ENCODE measurements at places on chromosomes 16 and 17. TPM values are rescaled to one million over a fixed set of nuclear protein-coding genes. Genes with fewer than 3 reads are reported as not detected.

DNA sequence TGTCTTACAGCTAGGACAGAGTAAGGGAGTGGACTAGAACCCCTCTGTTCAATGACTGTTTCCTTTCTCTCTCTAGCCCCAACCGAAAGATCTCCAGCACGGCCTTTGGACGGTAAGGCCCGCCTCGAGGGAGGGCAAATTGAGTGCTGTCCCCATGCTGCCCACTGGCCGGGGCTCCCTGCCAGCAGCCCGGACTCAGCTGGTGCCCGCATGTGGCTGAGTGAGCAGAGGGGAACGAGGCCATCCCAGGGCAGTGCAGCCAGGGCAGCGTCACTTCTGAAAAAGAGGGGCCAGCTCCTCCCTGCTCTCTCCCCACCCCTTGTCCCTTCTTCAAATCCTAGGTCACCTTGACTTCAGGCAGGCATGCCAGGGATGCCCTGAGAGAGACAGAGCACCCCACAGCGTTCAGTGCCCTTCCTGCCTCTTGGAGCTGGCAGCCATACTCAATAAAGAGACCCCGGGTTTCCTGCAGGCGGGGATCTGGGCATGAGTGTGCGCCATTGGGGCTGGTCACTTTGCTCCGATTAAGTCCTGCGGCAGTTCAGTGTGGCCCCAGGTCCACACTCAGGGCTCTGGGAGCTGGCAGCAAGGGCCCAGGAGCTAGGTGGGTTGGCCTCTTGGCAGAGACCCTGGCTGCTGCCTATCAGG is 130.9 kb downstream of the RAB11FIP4 start:
- peaks cover 3% of the 10 kb centered on the region for H3K4me1 ChIP-seq
- H3K4me3 ChIP-seq = no peak overlapping the region
- peaks cover 19% of the 10 kb centered on the region for H3K36me3 ChIP-seq
- H3K27me3 ChIP-seq = no peaks in the 10 kb centered on the region
- no peak overlapping the region for H3K27ac ChIP-seq
- no peak for DNase-seq

DNA sequence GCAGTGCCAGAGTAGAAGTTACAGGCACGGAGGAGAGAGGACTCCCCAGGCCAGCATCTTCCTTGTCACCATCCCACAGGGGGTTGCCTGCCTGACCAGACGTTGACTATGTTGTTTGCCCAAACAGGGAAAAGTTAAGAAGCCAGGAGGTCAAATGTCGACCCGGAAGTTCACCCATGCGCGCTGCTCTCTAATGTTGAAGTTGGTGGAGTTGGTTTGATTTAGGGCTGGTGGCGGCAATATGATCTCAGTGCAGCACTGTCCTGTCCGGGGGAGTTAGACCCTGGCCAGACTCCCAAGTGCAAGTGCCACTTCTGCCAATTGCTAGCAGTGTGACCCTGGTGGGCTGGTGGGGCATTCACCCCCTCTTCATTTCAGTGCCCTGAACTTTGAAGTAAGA is 30.4 kb downstream of the RGS9 start:
- H3K36me3 ChIP-seq = no peaks in the 10 kb centered on the region
- no peak overlapping the region for H3K27ac ChIP-seq
- H3K4me1 ChIP-seq = peaks cover 9% of the 10 kb centered on the region

DNA sequence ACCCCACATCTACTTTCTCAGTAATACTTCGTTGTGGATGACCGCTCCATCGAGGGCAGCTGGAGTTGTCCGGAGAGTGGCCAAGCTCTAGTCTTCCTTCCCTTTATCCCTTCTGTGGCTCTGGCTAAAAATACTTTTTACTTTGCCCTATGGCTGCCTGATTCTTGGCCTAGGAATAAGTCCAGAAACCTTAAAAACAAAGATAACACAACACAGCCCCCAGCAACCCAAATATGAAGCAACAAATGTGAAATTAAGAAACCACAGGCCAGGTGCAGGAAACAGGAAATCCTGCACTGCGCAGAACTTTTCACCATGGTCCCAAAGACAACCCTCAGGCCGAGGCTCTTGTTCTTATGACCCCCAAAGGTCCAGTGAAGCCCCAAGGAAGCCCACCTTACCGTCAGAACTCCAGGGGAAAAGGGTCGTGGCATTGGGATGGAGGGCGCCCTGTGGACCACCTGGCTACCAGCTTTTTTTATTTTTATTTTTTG is 26.0 kb downstream of the TK2 start:
- H3K4me1 ChIP-seq = peaks cover 64% of the 10 kb centered on the region
- H3K27ac ChIP-seq = peak overlapping the region; percentile 94
- H3K4me3 ChIP-seq = peak overlapping the region; percentile 67
- H3K36me3 ChIP-seq = peaks cover 7% of the 10 kb centered on the region

Gene KRTAP3-2
- total RNA-seq = not detected

Gene GUCY2D
- total RNA-seq = not detected
